Activated B cell treated with CpG ODN at 0.5 μM for 24 hours (primary cell): ENCODE measurements at places on chromosomes 12 and 14.

DNA sequence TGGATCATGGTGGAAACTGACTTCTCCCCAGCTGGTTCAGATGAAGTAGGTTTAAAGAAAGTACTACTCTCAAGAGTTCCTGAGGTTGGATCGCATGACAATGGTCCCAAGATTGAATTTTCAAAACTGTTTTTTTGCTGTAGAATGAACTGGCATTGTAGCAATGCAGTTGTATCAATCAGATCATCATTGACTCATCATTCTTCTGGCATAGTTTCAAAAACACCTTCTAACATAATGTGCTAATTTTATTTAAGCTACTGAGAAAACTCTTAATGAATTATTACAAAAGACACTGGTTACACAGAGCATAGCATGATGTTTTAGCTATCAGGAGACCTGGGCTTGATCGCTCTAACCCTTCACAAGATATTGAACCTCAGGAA lies 384.5 kb upstream of the DCN start:
- no peak for DNase-seq

DNA sequence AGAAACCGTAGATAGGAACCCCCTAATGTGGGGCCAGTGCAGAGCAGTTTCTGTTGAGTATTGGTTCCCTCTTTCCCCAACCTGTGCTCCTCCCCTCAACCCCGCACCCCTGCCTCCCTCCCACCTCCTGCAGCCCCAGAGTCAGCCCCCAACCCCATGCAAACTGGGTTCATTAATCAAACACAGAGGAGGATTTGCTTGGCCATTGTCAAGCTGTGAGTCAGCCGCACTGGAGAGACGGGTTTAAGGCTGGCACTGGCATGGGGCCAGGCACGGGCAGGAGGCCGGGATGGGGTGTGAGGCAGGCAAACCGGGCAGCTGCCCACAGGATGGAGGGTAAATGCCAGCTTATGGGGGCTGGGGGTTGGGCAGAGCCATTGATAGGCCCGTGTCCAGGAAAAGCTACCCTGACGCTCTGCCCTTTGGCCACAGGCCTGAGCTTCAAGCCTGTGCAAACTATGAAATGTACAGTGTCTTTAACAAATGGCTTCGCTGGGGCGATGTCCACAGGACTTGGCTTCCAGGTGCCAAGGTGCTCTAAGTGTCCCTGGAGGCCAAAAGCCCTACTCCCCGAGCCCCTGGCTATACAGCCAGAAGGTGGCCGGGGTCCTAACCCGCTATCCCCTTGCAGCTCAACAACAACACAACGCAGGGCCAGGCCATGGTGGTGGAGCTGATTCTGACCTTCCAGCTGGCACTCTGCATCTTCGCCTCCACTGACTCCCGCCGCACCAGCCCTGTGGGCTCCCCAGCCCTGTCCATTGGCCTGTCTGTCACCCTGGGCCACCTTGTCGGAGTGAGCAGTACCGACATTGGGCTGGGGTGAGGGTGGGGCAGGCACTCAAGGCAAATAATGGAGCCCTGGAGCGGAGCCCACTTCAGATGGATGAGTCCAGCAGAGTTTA lies 1.4 kb downstream of the AQP5 start:
- no peak for DNase-seq

DNA sequence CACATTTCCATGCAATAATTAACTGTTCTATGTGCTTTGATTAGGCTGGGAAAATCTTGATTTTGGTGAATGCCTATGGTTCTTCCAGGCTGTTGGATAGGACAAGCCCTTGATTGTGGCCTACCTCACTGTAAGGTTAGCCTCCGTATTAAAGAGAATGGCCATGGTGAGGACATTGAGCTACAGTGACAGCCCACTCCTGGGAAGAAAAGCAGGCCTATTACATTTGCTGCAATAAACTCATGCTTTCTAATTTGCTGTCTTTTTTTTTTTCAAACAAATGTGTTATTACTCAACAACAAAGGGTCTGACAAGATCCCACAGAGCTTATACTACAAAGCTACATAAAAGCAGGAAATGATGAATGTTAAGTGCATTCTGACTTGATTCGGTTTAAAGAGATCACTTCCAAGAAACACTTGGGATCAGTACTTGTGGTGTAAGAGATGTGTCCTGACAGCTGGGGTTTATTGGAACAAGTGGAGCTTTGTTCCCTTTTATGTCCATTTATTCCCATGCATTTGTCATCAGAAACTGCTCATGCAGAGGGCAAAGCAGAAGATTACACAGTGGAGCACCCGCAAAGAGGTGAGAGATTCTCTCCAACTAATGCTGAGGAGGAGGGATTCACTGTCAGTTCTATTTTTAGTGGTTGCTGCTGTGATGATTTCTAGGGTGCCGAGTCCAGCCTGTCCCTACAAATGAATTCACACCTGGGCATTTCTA lies 29.1 kb upstream of the KCNK10 start:
- DNase-seq, result no peak

- DNase-seq, result no peak
Observed at GRCh38 chr12:104490186-104490585, 33.4 kb downstream of the CHST11 start.

DNA sequence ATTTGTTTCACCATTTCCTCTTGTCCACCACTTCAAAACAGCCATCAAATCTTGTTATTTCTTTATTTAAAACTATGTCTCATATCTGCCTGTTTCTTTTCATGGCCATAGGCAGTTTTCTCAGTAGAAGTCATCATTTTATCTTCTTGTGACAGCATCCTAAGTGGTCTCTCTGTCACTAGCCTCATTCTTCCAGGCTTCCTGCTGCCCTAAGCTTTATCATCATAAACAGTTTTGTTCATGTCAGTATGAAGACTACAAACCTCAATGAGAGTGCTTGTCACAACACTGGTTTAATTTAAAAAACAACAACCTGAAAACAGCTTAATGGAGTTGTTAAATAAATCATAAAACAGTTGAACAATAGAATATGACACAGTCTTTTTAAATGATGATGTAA lies 387.8 kb upstream of the RPL10L start:
- no peak for DNase-seq

DNA sequence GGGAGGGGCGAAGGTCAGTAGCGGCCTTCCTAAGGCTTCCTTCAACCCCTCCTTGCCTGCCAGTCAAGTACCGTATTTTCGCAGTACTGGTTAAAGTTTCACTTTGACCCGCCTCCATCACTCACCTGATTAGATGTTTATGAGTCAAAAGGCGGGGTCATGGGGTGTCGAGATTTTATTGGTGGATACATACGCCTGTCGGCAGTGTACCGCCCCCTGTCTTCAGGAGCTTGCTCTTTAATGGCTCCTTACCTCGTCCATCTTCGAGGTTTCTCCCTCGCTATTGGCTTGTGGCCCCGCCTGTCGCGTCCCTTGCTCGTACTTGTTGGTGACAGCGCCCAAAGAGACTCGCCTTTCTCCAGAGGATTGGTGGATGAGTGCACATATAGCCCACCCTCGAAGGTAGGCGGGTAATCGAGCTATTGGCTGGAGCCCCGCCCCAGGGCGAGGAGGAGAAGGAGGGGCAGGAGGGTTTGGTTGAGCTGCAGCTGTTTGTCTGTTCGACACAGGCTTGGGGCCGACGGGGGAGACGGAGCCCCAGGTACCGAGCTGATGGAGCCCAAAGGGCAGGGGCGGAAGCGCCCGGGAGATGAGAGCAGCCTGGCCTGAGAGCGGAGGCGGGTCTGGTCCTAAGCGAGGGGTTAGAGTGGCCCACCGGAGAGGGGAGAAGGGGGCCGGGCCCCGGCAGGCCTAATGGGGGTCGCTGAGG lies at the start of gene RAB5B:
TSS of gene RAB5B (plus strand) at position 480 of the 709 bp plus-strand sequence. CDS start 12,883 bp downstream, outside the sequence.
- peak; percentile 83 for DNase-seq

- DNase-seq, result no peak
Observed at GRCh38 chr12:19597167-19598026, 158.1 kb downstream of the AEBP2 start.

GRCh38 chr12:68327896-68328295 lies 4.3 kb downstream of the MDM1 start:
- no peak for DNase-seq

DNA sequence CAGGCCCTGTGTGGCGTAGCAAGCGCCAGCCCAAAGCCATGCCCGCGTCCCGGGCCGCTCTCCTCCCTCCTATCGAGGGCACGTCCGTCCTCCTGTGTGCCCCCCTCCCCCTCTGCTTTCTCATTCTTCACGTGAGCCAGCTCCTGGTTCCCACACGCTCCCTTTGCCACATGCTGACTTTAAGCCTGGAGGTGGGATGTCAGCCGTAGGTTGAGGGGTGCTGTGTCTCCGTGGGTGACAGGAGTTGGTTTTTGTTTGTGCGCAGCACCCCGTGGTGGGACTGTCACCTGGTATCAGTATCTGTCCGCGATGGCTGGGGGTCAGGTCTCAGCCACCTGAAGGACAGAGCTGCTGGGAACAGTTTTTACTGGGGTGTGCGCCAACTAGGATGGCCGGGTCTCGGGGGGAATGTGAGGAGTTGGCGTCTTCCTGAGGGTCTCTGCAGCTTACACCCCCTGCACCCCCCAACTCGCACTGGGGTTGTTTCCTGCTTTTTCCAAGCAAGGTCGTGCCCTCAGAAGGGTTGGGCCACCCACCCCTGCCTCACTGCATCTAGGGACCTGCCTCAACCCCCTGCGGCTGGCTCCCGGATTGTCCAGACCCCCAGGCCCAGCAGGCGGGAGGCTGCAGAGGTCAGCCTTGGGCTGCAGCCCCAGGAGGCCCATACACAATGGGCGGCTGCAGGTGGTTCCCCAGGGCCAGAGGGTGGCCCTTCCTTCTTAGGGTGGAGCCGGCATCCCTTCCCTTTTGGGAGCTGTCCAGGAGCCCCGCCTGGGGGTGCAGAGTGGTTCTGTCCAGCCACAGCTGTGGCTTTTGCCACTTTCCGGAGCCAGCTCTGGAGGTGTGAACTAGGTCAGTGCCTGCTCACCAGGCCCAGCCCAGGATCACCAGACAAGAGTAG lies 7.3 kb downstream of the ULK1 start:
- no peak for DNase-seq

DNA sequence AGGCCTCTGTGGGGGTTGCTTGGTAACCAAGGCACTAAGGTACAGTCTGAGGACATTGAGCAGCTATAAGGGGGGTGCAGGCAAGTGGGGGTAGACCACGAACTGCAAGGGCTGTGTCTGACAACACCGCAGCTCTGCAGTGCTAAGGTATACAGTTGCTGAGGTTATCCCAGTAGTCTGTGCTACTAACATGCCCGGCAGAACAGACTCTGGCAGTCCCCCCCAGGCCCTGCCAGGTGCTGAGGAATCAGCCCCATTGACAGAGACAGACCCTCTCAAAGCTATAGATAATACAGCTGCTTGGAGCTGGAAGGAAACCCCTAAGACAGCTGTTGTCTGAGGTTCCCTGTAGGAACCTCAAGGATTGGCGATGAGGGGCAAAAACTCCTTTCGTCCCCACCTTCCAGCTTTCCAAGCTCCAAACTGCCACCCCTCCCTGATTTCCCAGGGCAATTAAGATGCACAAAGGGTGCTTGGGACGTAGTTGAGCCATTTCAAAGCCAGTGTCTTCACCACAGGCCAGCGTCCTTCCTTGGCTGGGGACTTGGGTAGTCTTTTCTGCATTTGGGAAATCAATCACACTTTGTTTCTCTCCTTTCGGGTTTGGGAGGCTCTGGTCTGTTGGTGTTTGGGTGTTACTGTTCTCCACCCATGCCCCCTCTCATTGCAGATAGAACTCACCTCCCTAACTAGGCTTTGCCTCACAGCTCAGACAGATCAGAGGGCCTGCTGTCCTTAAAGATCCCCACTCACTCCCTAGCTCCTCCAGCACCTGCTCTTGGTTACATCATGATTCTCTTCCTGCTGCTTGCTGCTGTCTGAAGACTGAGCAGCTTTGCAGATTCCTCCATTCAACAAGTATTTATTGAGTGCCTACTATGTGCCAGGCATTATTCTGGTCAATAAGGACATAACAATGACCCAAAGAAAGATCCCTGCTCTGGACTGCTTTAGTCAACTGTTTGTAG lies 2.0 kb upstream of the MYH7 start:
- no peak for DNase-seq
